Stimulated activated CD8-positive, alpha-beta memory T cell treated with anti-CD3 and anti-CD28 coated beads, Interleukin-4, amount 100 ng/mL, for 4 hours (primary cell): ENCODE measurements at places on chromosomes 5 and 9.
A peak's percentile ranks its signal among the peaks of the same experiment; 100 is the strongest.

GRCh38 chr5:173884402-173885053 lies 3.6 kb upstream of the CPEB4 start:
- peak; percentile 19 for DNase-seq

- DNase-seq, result no peak
Observed at GRCh38 chr5:80782626-80783025, 127.8 kb upstream of the DHFR start.

GRCh38 chr5:180575571-180575970 lies 15.7 kb downstream of the SCGB3A1 start:
- no peak for DNase-seq

GRCh38 chr5:16593628-16594027 lies 23.2 kb downstream of the RETREG1 start:
- no peak for DNase-seq

- DNase-seq, result no peak
Observed at GRCh38 chr9:137619240-137620047, 639 bp downstream of the EHMT1 start.

DNA sequence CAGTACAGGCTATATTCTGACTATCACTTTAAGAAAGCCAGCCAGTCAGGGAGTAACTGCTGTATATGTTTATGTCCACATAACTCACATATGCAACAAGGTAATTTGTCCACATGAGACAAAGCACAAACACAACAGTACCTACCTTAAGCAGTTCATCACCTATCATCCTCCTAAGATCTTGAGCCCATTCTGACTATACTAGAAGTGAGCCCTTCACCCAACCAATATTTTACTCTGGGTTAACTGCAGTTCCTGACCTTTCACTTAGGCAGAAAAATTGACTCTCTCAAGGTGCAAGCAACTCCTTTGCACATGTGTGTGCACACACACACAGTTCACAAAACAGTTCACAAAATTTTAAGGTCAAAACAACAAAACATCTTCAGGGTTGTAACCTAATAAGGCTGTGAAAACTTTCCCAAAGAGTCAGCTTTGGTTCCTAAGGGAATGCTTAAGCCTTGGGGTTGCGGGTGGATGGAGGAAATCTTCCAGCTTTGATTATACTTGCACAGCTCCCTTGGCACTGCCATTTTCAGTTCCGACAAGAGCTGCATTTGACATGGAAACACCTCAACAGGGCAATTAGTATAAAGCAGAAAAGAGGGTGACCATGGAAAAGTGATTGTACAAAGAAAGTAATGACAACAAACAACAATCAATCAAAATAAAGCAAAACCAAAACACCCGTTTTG lies 215.3 kb downstream of the NFIB start:
- no peak for DNase-seq

- DNase-seq, result no peak
Observed at GRCh38 chr5:28313321-28313951, 1275.0 kb upstream of the CDH9 start.

DNA sequence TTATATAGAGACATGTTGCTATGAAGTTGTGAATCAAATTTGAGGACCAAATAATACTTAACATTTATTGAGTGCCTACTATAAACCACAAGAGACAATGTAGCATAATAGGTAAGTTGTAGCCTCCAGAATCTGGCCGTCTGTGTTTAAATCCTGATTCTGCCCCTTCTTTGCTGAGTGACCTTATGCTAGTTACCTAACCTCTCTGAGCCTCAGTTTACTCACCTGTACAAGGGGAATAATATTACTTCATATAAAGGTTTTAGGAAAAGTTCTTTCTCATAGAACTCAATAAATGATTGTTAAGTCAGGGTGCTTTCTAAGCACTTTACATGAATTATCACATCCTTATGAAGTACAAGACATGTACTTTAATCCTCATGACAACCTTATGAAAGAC lies 120.6 kb downstream of the NDUFS4 start:
- DNase-seq, result no peak

DNA sequence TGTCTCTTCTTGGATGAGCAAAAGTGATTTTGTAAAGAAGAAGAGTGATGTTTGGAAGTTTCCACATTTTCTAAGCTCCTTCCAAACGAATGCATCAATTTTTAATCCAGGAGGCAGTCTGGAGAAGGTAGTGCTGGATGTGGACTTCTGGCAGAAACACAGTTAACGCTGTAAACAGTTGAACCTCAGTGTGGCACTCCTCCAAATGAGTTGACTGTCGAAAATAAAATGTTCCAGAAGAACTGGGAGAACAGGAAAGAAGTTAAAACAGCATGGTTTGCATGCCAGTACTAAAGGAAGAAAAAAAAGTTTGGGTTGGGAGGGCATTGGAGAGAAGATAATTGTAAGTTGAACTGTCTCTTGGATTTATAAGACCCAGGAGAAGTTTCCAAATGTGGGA lies 6.5 kb downstream of the ZNF462 start:
- no peak for DNase-seq

GRCh38 chr9:121297389-121297788 lies 29.4 kb downstream of the GSN start:
- no peak for DNase-seq

DNA sequence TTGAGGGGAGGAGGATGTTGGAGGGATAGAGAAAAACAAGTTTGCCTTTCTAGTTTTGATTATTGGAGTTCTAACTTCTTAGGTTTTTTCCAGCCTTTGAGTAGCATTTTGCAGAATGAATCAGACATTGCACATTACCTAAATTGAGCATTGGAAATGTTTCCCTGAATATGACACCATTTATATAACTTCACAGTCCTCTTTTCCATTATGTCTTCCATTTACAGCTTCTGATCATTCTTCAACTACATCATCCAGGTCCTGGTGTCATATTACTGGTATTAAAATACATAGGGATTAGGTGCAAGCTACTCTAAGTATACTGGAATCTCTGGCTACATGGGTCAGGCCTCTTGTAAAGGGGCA lies 286.1 kb downstream of the ARHGAP26 start:
- DNase-seq, result no peak

DNA sequence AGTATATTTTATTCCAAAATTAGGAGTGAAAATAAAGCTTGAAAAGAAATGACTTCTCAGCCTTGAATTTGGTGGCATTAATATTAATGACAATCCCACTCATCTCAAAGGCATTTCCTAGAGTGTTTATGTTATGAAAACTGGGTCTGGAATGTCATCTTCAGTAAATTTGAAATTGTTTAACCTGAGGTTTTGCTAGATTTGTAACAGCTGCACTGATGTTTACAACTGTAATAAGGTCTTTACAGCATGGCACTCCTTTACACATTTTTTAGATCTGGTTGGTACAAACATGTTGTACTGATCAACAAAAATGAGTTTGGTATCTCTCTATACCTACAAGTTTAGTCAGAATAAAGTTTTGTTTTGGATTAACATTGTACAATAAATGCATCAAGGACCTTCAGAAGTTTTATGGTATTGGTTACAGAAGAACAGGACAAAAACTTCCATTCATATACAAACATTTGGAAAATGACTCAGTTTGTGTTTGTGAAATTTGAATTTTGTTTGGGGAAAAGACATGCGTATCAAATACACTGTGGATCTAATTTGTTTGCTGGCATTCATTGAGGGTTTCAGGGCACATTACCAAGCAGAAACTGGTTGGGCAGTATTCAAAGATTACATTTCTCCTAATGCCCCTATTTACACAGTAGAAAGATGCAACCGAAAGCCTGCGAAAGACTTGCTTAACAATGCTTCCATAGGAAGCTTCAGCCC lies 11.6 kb downstream of the FANCC start:
- no peak for DNase-seq

- DNase-seq, result no peak
Observed at GRCh38 chr5:116406306-116407041, 168.1 kb downstream of the SEMA6A start.

DNA sequence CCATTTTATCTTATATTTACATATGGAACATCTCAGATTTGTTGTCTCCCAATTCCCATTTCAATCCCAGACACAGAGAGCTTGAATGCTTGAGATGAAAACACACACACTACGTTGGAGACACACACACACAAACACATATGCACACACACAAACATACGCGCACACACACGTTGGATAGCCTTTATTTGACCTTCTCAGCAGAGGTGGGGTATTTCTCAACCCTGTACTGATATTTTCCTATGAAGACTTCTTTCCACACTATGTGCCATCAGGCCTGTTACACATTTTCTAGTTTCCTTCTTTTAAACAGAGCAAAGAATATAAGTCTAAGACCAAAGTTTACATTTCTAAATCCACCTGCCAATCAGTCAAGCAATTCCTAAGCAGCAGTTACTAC lies 291.0 kb downstream of the TAF11L14 start:
- DNase-seq, result no peak

DNA sequence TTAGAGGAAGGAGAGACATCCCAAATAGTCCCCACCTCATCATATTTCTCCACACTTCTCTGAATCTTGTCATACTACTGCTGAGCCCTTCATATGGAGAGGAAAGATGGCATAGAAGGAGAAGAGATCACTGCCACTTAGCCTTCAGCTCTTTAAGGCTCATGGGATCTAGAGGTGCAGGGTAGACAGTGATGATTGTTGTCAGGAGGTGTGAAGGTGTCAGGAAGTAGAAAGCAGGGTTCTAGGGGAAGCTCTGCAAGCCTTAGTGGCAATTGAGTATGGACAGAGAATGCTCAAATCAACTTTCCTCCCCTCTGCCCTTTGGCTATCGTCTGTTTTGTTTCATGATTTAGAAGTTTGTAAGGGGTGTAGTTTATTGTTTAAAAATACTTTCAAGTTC lies 505.7 kb downstream of the ZNF608 start:
- DNase-seq, result no peak

- no peak for DNase-seq
Observed at GRCh38 chr5:123344816-123345426, 78.3 kb downstream of the CEP120 start.

DNA sequence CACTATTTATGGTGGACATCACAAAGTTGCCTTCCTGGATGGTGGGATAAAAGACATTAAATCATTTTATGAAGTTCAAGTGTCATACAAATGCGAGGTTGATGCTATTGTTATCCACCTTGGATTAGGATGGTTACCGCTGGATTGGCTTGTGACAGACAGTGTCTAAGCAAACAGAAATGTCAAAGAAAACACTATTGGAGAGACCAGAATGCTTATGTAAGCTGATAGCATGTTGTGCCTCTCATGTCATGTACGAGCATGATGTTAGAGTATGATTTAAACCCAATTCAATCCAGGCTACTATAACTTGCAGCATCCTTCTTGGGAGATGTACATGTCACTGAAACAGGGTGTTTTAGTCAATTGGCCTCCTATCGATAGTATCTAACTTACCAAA lies 178.8 kb upstream of the C9orf72 start:
- no peak for DNase-seq

- no peak for DNase-seq
Observed at GRCh38 chr5:25641124-25641523, 996.3 kb upstream of the CDH10 start.

DNA sequence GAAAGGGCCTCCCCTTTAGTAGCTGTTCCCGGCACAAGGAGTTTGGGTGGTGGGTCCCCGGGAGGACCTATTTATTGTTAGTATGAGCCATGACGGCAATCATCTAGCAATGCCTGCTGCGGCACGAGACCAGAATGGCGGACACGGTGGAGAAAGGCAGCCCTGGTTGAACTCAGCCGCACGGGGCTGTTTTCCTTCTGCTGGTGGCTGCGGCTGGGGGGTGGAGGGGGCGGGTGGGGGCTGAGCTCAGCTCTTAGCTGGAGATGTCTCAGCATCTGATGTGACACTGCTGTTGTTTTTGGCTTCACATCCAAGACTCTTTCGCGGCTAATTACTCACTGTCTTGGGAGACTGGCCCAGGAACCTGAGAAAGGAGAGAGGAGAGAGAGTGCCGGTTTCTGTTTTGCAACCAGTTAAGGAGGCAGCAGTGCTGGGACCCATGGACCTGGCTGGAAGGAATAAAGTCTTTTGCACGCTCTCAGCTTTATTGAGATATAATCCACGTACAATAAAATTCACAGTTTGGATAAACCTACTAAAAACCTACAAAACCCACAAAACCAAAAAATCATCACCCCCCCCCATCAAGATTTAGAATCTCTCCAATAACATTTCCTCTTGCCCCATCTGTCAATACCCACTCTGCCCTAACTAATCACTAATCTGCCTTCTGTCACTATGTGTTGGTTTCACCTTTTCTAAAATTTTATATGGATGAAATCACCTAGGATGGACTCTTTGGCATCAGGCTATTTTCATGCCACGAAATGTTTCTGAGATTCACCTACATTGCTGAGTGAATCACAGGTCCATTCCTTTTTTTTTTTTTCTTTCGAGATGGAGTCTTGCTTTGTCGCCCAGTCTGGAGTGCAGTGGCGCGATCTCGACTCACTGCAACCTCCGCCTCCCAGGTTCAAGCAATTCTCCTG lies 81.8 kb upstream of the NEURL1B start:
- no peak for DNase-seq

- DNase-seq, result no peak
Observed at GRCh38 chr5:139807647-139808030, 12.0 kb downstream of the PSD2 start.

DNA sequence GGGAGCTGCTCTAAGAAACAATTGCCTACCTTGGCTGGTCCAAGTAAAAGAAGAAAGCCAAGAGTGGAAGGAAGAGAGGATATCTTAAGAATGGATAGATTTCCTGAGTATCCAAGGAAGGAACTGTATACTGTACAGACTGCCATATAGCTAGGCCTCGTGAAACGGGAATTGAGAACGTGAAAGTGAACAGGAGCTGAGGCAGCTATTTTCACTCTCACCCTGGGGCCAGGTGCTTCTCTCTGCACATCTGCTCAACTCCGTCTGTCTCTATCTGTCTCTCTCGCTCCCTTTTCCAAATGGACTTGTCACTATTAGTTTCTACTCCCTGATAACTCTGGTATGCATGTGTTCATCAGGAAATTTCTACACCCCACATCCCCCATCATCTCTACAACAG lies 35.9 kb upstream of the TESK1 start:
- no peak for DNase-seq

- no peak for DNase-seq
Observed at GRCh38 chr5:27906481-27906880, 868.1 kb upstream of the CDH9 start.

DNA sequence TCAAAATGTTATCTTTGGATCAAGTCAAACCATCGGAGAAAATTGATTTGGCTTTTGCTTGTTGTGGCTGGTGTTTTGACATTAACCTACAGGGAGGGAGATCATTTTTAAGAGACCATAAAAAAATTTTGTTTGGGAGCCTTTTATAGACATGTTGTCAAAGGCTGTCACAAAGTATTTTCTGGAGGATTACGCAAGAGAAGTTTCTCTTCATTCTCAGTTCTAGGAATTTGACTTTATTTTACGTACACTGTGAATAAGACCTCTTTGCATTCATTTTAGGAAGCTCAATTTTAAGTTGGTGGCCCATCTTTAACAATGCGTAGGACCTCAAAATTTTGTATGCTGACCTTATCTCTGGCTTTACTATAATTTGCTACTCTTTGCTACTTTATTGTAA lies 50.2 kb upstream of the SLC44A1 start:
- no peak for DNase-seq
